ENCODE measurements at places on chromosomes 11 and 22.

GRCh38 chr22:17369439-17370025, at the start of gene CECR2:
TSS of gene CECR2 (plus strand) at chr22:17369460. CDS start at chr22:17369784, 324 bp downstream.
- DNase-seq, result no peak

DNA sequence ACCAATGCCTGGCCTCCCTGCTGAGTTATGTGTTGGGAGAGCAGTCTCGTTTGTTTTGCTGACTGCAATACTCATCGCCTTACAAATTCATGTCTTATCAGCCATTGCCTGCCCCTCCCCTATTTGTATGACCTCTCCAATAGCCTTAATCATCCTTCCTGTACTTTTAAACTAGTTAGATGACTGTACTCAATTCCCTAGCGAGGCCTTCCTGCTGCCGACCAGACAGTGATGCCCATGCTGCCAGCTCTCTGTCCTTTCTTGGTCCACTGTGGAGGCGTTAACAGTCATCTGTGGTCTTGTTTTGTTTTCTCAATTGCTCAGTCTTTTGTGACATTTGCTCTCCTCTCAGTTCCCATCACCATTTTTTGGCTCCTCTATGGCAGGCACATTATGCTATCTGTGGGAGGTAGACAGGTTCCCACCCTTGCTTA, 20.3 kb upstream of the YPEL1 start:
- peak; percentile 75 for DNase-seq

- peak; percentile 38 for DNase-seq
Observed at GRCh38 chr11:122633219-122633829, 22.2 kb upstream of the UBASH3B start.

DNA sequence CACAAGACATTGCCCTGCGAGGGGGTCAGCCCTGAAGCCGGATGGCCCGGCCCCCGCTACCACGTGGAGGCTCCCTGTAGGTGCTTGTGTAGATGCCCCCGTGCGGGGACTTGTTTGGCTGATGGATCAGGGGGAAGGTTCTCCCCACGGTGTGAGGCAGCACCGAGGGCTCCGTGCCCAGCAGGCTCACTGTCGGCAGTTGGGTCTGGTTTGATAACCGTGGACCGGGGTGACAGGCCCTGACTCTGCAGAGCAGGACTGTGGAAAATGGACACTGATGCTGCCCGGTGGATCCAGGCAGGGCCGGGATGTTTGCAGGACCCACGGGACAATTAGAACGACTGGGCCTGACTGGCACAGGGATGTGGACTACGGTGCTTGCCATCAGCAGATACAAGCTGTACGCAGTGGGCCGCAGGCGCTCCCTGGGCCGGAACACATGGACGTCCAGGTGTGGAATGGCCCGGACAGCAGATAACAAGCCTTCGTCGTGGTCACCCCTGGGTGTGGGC, 19.0 kb downstream of the KCNQ1 start:
- no peak for DNase-seq

DNA sequence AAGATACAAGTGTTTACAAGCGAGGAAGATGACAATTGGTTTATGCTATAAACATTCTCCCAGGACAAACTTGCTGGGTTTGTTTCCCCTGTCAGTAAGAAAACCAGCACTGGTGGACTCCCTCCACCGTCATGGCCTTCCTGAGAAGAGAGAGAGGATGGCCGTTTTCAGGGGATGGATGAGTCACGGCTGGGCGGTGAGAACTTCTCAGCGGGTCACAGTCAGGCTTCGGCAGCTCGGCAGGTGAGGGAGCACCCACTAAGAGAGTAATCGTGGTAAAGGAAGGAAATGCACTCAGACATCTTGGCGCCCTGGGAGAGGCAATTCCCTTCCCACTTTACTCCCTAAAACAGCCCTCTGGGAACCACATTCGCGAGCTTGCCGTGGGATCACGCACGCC, 83.9 kb downstream of the NCAM1 start:
- DNase-seq, result no peak

DNA sequence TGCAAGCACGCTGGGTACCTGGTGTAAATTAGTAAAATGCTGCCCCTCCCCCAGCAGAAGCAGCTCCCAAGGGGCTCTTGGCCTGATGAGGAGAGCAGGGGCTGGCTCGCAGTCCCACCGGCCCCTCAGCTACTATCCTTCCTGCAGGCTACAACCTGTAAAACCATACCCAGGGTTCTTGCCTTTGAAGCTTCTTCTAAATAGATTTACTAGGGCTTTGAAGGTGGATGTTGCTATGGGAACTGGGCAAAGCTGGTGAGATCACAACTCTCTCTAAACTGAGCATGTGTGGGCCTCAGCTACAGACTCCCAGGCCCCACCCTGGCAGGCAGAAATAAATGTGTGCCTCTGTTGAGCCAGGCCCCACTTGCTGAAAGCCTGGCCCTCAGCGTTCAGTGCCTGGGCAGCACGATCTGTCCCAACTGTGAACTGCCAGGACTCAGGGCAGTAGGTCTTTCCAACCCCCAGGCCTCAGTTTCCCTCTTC, 18.5 kb downstream of the CD5 start:
- peak; percentile 27 for DNase-seq

DNA sequence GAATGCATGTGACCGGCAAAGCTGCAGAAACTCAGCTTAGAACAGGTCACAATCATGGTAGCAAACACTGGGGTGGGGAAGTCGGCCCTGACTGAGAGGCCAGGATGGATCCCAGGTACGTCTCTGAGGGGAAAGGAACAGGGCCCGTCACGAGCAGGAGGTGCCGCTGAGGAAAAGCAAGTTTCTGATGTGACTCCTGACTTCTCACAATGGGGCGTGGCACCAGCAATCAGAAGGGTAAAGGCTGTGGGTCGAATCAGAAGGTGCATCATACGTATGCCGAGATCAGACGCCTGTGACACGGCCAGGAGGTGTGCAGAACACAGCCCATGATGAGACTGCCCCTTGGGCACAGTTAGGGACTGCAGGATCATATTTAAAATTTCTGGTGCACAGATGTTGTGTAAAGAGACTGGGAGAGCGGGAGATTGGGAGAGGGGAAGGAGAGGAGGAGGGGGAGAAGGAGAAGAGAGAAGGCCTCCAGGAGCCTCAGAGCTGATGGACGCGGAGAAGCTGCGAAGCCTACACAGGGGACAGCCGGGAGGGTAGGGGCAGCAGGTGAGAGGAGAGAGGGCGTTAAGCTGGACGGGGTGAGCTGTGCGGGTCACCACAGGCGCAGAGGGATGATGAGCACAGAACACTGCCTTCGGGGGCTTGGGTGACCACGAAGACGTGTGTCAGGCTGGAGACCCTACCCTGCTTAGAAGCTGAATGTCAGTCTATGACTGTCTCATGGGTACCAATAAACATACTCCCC, 30.7 kb downstream of the KRTAP5-5 start:
- no peak for DNase-seq

DNA sequence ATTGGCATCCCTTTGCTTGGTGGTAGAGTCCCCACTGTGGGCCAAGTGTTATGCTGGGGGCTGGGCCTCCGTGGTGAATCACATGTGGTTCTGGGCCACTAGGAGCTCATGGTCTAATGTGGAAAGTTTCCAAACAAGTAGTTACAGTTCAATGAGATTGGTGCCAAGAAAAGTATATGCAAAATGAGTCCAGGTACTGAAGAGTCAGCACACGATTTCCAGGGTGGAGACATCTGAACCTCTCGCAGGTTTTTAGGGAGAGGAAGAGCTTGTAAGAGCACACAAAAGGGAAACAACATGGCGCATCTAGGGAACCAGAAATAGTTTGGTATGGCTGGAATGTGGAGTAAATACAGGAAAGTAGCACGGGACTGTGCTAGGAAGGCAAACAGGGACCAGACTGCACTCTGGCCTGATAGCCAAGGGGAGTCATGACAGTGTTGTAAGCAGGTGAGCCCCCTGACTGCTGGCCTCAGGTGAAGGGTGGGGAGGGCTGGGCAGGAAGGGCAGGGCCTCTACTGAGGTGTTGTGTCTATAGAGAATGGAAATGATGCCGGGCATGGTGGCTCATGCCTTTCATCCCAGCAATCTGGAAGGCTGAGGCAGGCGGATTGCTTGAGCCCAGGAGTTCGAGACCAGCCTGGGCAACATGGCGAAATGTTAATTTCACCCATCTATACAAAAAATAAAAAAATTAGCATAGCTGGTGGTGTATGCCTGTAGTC, 12.6 kb downstream of the POLR2F start:
- DNase-seq, result peak; percentile 26
